Foreskin keratinocyte (primary cell): ENCODE measurements at places on chromosomes 12 and 14.

DNA sequence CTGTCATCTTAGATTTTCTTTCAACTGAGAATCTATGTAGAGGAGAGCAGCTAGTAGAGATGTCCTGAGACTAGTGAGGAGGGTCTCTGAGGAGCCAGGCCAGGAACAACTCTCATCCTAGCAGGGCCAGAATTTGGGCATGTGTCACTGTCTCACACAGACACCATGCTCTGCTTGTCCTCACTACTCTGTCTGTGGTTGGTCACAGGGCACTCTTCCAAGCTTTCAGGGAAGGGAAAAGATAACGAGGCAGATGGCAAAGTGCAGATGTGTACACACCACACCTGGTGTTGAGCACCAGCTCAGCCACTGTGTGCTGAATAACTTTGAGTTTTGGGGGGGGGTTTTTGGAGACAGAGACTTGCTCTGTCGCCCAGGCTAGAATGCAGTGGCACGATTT lies 2.5 kb downstream of the SSPN start:
- no peak for DNase-seq

DNA sequence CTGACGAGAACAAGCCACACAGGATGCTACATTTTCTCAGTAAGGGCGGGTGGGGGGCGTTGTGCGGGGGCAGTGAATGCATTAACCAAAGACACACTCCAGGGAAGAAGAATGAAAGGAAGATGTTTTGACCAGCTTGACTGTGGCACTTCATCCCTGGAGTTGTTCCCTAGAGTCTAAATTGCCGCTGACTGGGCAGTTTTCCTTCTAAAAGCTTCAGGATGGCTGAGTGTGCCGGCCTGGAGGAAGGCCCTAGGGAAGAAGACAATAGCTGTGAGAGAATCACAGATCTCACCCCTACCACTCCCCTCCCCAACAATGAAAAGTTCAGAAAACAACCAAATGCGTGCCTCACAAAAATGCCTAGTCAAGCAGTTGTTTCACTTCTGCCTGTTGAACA lies 67.2 kb downstream of the NKX2-1 start:
- no peak for DNase-seq

- DNase-seq, result no peak
Measured at GRCh38 chr12:97476255-97476654, 13.7 kb downstream of the RMST start.

DNA sequence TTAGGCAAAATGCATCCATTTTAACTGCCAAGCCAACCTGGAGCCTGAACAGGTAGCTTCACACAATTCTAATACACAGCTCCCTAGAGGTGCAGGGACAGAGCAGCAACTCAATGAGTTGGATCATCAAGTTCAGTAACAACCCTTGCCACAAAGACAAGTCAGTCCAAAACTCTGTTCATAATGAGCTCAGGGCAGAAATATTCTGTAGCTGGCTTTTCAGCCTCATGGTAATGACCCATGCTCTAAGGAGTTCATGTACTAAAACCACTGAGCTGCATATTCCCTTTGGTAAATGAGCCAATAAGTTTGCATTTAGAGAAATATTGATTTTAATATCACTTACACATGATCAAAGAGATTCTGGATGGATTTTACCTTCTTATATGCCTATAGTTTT lies 316.1 kb downstream of the SEC23A start:
- DNase-seq, result no peak

- no peak for DNase-seq
Measured at GRCh38 chr14:101551729-101552595, 9.3 kb upstream of the DIO3 start.

GRCh38 chr14:79254069-79254775 lies 957.1 kb downstream of the DIO2 start:
- DNase-seq, result peak; percentile 30

GRCh38 chr12:58388261-58388660 lies 446.9 kb downstream of the ATP23 start:
- no peak for DNase-seq

GRCh38 chr12:54159140-54159539 lies 29.6 kb downstream of the SMUG1 start:
- DNase-seq, result peak; percentile 33

DNA sequence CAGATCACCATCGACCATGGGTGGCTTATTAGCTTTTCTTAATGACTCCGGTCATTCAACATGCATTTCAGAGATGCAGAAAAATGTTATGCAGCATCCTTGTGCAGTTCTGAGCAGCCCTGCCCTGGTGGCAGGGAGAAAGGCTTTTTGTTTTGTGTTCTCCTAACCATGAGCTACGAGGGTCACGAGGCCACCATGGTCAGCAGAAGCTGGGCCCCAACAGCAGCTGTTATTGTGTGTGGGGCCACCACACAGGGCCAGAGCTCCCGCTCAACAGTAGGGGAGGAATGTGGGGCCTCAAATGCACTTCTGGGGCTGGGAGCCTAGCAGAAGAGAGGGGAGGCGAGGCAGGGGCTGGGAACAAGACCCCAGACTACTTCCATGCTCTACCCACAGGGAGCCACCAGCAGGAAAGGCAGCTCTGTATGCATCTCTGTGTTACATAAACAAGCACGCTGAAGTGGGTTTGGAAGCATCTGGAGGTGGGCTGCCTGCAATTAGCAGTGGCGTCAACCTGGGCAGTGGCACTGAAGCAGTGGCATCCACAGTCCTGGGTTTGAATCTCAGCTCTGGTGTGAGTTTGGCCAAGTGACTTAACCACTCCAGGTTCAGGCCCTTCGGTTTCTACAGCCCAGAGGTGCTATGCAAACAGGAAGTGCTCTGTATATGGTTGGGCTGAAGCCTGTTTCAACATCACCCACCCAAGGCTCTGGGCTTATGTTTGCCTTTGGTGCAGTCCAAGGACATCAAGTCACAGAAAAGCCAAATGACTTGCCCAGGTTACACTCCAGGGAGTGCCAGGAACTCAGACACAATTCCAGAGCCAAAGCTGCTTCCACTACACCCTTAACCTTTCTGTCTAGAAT lies 16.3 kb downstream of the GLTP start:
- DNase-seq, result no peak

DNA sequence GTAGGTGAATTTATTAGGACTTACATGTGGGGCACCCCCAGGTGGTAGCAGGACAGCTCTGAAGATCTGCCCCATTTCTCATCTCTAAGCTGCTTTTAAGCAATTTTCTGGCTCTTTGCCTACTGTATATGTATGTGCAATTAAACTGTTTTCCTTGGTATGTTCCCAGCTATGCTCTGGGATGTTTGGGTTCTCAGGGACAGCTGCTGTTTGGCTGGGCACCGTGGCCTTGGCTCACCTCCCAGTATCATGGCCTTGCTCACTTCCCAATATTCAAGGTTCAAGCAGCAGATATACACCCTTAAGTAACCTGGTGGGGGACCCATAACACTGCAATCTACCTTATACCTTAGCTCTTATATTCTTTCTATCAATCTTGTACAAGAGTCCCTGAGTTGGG lies 53.7 kb upstream of the KITLG start:
- DNase-seq, result no peak

DNA sequence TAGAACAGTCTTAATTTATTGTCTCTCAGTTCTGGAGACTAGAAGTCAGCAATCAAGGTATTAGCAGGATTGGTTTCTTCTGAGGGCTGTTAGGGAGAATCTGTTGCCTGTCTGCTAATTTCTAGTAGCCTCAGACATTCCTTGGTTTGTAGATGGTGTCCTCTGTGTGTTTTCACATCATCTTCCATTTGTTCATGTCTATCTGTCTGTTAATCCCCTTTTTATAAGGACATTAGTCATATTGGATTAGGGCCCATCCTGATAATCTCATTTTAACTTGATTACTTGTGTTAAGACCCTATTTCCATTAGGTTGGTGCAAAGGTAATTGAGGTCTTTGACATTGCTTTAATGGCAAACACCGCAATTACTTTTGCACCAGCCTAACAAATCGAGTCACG lies 34.3 kb downstream of the TBC1D15 start:
- no peak for DNase-seq

DNA sequence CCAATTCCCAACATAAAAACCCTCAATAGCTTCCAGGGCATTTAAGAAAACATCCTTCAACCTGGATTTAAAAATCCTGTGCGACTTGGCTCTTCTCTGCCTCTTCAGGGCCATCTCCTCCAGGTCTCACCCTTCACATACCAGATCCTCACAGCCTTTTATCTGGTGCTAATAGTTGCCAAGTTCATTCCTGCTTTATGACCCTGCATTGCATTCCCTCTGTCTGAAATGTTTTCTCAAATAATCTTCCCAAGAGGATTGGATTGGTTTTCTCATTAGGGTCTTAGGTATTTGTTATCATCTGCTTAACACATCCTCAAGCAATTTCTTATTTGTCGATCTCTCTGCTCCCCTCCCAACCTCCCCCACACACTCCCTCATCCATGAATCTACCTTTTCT lies 832.0 kb downstream of the GALC start:
- no peak for DNase-seq

DNA sequence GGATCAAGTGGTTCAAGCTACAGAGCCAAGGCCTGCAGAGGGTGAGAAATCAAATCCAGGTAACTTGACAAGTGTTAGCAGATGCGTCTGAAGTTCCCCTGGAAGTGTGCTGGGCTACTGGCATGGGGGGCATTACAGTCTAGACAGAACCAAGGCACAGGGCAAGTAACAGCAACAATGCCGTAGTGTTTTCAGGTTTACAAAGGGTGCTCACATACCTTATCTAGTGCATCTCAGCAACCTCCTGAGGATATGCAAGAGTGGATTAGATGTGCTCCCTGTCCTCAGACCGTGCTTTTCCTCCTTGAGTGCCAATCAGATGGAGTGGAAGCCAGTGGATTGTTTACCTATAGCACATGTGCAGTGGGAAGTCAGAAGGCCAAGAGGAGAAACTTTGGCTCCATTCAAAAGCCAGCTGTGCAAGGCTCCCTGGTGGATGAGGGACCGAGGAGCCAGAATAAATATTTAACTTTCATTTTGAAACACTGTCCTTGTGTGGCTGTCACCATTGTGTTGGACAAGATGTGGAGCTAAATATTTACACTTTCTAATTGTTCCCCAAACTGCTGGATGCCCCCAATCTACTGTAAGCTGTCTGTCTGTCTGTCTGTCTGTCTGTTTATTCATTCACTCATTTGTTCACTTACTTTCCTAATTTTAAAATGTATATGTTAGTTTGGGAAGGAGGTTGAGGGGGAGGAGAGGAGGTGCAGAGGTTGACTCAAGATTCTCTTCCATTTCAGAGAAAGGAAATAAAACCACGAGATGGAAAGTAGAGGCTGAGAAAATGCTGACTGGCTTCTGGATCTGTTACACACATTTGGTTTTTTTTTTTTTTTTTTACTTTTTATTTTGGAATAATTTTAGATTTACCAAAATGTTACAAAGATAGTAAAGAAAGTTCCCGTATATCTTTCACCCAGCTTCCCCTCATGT lies 184.0 kb upstream of the PARP11 start:
- no peak for DNase-seq

DNA sequence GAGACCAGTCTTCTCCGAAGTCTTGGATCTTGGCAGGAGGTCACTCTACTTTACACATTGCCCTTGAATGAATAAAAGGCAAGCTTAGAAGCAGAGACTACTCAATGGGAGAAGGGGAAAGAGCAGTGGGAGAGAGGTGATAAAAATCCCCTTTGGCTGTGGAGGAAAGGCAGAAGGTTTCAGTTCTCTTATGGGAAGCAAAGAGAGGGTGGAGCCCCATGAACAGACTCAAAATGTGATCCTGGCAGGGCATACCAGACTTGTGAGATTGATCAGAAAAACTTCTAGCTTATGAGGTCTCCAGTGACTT lies 49.6 kb upstream of the HECTD1 start:
- no peak for DNase-seq

- DNase-seq, result no peak
Measured at GRCh38 chr12:52618866-52619265, 507 bp upstream of the KRT73 start.

DNA sequence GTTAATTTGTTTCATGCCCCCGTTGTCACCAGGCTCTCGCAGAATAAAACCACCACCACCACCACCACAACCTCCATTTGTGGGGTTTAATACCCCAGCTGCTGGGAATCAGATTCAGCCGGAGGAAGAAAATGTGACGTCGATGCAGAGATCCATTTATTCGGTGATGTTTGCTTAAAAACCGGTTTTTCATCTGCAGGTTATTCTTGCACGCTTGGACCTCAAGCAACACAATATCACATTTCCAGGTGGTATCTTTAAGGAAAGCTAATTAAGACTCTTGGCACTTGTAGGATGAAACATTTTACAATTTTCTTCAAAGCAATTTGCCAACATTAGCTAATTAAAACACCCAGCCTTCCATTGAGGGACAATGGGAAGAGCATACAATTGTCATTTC lies 39.8 kb downstream of the SPRING1 start:
- DNase-seq, result no peak
